Transverse colon (tissue), 4 donors: ENCODE measurements at places on chromosomes 13 and 19. TPM values are rescaled to one million over a fixed set of nuclear protein-coding genes. Genes with fewer than 3 reads are reported as not detected.

The DKKL1 gene
- total RNA-seq, result not detected

DNA sequence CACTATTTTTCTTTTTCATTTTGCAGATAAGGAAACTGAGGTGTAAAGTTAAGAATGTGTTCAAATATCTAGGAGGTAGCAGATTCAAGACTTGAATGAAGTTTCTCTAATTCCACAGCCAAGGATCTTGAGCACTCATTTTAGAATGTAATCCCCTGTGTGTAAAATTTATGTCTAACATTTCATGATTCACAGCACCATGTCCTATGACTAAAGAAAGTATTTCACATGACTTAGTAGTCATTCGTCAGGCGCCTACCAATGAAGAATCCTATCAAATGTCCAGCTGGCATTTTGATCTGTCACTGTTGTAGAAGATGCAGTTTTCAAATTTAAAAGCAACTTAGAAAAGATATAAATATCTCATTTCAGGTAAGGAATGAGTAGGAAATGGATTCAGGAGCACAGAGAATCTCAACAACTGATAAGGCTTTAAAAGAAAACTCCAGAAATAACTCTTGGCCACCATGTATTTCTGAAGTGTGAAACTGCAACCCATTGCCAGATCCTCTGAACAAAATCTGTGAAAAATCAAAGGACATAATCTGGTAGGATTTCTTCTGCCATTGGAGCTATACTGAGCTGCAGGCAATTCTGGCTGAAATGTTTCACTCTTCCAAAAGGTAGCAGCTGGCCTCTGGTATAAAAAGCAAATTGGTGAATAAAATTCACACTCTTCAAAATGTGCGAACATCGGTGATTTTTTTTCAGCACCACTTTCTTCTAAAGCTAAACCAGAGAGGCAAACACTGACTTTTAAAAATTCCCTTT is 92.2 kb downstream of the DCLK1 start:
- no peaks in the 10 kb centered on the region for H3K36me3 ChIP-seq
- no peak for DNase-seq
- H3K4me3 ChIP-seq, result no peak overlapping the region
- no peaks in the 10 kb centered on the region for H3K4me1 ChIP-seq

DNA sequence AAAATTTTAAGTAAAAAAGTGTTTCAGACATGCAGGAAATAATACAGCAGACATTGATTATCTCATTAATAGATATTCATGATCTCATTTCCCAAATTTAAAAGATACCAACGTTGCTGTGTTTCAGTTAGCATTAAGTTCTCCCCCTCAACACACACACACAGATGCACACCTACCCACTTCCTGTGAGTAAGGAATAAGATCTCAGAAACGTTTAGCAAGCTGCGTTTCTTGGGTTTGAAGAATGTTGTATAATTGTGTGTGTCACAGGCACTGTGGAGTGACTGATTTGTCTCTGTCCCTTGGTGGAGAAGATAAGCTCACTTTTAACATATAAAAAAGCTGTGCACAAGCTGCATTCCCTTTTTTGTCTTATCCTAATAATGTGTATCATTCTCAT is 196.8 kb downstream of the PDS5B start:
- H3K36me3 ChIP-seq, result no peaks in the 10 kb centered on the region
- no peak for DNase-seq
- no peaks in the 10 kb centered on the region for H3K4me1 ChIP-seq
- H3K27me3 ChIP-seq, result no peaks in the 10 kb centered on the region

The FOXA3 gene
- 1.9 TPM for total RNA-seq

- H3K27ac ChIP-seq, result no peak overlapping the region
- no peaks in the 10 kb centered on the region for H3K4me1 ChIP-seq
- H3K4me3 ChIP-seq, result no peak overlapping the region
Observed at GRCh38 chr13:32887617-32888016, 128.6 kb upstream of the KL start.

The DCT gene
- total RNA-seq, result not detected

DNA sequence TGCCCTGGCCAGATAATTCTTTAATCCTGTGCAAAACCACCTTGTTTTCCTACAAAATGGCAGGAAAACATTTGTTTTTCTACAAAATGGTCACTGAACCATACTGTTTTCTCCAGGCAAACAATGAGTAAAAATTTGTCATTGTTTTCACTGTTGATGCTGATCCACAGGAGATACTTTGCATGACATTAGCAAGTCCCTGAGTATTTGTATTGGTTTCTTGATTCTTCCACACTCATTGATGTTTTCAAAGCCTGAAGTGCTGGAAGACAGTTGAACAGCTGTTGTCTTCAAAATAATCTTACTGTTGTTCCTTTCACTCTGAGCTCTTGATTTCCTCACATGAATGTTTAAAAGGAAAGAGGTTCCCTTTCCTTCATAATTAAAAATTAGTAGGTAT is 123.1 kb upstream of the HTR2A start:
- no peak overlapping the region for H3K4me3 ChIP-seq
- H3K27ac ChIP-seq, result no peak overlapping the region
- H3K27me3 ChIP-seq, result no peaks in the 10 kb centered on the region

DNA sequence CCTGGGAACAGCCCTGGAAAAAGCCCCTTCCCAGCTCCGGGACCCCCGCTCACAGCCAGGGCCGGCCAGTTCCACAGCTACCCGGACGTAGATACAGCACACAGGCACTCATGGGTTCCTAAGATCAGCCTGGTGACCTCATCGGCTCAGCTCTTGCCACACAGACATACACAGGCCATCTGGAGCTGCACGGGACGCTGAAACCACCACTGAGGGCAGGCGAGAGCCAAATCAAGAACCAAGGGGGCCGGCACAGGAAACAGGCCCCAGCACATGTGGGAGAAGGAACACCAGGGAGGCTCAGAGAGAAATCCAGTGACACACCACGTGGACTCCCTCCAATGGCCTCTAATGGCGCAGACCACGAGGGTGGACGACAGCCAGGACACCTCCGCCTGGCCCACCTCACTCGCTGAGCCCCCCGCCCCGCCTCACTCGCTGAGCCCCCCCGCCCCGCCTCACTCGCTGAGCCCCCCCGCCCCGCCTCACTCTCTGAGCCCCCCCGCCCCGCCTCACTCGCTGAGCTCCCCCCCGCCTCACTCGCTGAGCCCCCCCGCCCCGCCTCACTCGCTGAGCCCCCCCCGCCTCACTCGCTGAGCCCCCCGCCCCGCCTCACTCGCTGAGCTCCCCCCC is 69.7 kb upstream of the C13orf46 start:
- peak overlapping the region; percentile 36 for H3K27ac ChIP-seq
- H3K36me3 ChIP-seq, result no peaks in the 10 kb centered on the region
- H3K27me3 ChIP-seq, result no peaks in the 10 kb centered on the region
- peaks cover 4% of the 10 kb centered on the region for H3K4me1 ChIP-seq

DNA sequence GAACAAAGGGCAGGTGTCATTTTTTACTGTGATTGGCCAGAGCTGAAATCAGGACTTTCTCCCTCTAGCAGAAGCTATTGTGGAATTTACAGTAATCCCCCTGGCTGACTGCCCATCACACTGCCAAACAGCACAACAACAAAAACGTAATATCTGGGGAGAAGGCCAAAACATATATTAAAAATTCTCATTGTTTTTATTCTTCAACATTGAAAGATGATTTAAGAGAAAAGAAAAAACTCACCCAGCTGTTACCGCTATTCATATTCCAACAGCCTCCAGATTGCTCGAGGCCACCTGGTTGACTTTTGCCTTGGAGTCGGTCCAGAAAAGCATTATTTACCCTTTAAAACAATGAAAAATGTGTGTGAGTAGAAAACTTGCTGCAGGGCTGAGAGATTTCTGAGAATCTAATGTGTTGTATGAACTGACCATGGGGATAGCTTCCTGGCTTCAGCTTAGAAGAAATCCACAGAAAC is 97.2 kb downstream of the EPSTI1 start:
- peaks cover 28% of the 10 kb centered on the region for H3K4me1 ChIP-seq
- H3K27ac ChIP-seq, result no peak overlapping the region
- H3K27me3 ChIP-seq, result no peaks in the 10 kb centered on the region

The ZNF558 gene
- total RNA-seq, result 32.9 TPM

DNA sequence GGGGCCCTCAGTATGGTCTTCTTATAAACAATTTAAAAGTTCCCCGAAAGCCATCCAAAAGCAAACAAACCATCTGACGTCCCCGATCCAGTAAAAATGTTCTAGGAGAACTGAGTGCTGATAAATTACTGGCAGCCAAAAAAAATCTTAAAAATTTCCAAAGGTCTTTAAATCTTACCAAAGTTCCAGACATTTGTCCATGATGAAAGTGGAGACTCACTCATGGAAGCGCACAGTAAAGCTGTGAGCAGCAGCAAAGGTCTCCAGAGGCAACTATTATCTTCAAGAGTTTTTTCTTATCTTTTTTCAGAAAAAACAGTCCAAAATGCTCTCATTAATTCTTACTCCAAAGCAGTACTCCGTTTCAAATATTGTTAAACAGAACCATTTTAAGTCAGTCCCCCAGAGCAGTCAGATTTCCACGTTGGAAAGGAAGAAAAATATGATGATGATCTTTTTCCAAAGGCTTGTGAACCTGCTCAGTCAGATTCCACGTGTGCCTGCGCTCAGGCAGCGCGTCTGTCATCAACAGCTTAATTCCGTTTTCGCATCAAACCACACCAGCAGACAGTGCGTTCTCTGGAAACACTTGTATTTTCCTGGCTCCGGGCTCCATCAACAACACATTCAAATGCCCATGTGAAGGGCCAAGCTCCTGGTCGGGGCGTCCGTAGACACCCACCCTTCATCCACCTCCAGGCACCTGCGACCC is 85.4 kb downstream of the COL4A1 start:
- peaks cover 23% of the 10 kb centered on the region for H3K4me1 ChIP-seq
- no peaks in the 10 kb centered on the region for H3K36me3 ChIP-seq
- H3K4me3 ChIP-seq, result no peak overlapping the region
- no peak for DNase-seq

The MBD3L3 gene
- total RNA-seq, result not detected

DNA sequence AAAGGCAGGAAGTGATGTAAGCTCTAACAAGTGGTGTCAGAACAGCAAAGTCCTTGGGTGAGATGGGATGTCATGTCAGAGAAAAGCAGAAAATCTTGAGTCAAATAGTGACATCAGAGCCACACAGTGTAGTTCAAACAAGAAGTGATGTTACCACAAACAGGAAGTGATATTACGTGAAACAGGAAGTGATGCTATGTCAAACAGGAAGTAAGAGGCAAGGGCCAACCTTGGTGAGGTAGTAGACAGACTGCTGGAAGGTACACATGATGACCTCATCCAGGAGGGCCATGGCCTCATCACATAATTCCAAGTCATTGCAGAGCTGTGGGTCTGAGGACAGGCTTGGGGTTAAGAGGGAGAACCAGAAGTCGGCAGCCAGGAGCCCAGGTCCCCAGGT is 7.0 kb upstream of the MAMSTR start:
- DNase-seq, result no peak
- no peak overlapping the region for H3K4me3 ChIP-seq
- no peak overlapping the region for H3K27ac ChIP-seq

DNA sequence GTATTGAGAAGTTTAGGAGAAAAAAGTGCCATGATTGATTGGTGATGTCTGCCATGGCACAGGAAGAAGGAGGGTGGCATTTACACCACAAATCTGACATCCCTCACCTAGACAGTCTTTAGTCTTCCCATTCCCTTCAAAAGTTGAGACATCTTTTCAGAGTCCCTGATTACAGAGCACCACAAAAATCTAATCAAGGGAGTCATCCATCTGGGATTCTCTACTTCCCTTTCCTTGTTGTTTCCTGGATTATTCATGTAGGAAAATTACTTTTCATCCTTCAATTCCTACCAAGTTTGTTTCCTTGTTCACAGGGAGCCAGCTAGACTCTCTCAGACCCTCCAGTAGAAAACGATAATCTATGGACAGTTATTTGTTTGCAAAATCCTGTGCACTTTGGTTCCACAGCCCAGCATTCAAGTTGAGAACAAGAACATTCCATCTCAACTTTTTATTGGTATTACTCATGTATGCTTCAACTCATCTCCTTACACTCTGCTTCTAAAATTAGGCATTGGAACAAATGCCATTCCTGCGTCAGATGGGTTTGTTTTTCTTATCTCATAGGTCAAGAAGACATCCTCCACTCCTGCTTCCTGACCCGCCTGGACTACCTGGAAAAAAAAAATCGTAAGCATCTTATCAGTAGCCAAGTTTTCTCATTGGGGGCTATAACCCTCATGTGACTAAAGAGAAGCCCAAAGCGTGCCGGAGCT is 259.9 kb downstream of the FOXO1 start:
- H3K27ac ChIP-seq, result peak overlapping the region; percentile 50
- H3K4me1 ChIP-seq, result peaks cover 20% of the 10 kb centered on the region
- DNase-seq, result no peak

GRCh38 chr13:102567857-102568256 is 28.9 kb upstream of the TPP2 start:
- H3K4me1 ChIP-seq, result no peaks in the 10 kb centered on the region
- H3K4me3 ChIP-seq, result no peak overlapping the region
- H3K27me3 ChIP-seq, result no peaks in the 10 kb centered on the region
- no peaks in the 10 kb centered on the region for H3K36me3 ChIP-seq
- no peak for DNase-seq

DNA sequence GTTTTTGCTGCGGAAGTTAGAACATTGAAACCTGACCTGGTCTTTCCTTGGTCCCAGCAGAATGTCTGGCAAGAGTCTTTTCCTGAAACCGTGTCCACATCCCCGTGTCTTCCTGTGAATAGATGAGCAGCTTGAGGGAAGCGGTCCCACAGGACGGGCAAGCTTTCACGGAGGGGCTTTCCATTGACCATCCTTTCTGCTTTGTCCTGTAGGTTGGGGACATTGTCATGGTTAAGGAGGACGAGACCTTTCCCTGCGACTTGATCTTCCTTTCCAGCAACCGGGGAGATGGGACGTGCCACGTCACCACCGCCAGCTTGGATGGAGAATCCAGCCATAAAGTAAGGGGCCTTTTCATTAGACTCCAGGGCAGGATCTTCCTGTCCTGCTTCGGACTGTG is 126.0 kb downstream of the ATP11A start:
- no peak for DNase-seq
- no peak overlapping the region for H3K27ac ChIP-seq
- H3K27me3 ChIP-seq, result no peaks in the 10 kb centered on the region
- H3K36me3 ChIP-seq, result no peaks in the 10 kb centered on the region
- H3K4me3 ChIP-seq, result no peak overlapping the region
- H3K4me1 ChIP-seq, result no peaks in the 10 kb centered on the region

DNA sequence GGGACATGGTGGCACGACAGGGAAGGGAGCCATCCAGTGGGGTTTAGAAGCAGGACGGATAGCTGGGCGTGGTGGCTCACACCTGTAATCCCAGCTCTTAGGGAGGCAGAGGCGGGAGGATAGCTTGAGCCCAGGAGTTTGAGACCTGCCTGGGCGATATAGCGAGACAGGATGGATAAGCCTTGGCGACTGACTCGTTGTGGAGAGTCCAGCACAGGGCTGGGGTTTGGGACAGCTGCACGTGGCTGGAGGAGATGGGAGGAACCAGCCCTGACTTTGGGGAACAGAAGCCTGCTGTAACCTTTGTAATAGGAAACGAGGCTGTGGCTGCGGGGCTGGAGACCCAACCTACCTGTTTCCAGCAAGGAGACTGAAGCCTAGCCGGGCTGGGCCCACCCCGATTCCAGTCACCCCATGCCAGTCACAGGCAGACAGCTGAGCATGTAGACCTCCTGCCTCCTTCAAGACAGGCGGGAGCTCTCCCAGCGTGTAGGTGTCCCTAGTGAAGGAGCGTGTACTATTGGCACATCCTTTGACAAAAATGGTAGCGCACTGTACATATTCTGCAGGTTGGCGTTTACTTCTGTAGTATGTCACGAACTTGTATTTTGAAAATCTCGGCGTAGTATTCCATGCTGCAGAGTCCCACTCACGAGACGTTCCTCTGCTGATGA is 8.0 kb downstream of the LENG1 start:
- no peak overlapping the region for H3K27ac ChIP-seq
- H3K27me3 ChIP-seq, result no peaks in the 10 kb centered on the region
- H3K4me3 ChIP-seq, result no peak overlapping the region
- no peak for DNase-seq
- H3K4me1 ChIP-seq, result no peaks in the 10 kb centered on the region
- peaks cover 5% of the 10 kb centered on the region for H3K36me3 ChIP-seq

The CALR3 gene
- total RNA-seq, result not detected
